Activated naive CD4-positive, alpha-beta T cell treated with Interleukin-2 at 50 U/mL for 16 hours (primary cell): ENCODE measurements at places on chromosomes 6 and 20.

DNA sequence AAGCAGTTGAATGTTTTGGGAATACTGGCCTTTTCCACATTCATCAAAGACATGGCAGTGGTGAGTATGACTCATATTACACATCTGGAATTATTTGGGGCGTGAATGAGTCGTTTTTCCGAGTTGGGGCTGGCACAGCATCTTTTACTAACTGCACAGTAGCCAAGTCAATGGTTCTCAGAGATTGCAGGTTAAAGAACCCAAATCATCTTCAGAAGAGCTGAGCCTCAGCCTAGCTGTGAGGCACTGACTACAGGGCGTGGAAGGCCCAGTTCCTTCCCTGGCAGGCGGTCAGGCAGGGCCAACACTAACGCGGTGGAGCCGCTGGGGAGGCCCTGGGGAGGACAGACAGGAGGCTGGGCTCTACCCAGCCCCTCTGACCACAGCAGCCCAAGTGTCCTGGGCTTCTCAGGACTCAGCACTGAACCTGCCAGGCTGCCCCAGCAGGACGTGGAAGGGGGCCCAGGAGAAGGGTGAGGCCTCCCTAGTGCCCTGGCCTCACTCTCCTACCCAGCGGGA lies 20.1 kb upstream of the HELZ2 start:
- DNase-seq = no peak

DNA sequence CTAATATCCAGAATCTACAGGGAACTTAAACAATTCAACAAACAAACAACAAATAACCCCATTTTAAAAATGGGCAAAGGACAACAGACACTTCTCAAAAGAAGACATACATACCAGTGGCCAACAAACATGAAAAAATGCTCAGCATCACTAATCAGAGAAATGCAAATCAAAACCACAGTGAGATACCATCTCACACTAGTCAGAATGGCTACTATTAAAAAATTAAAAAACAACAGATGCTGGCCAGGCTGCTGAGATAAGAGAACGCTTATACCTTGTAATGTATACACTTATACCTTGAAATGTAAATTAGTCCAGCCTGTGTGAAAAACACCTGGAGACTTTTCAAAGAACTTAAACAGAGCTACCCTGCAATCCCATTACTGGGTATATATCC lies 166.8 kb downstream of the IBTK start:
- DNase-seq = no peak

- no peak for DNase-seq
These were observed 74.0 kb upstream of the XRN2 start for GRCh38 chr20:21229163-21229562.

DNA sequence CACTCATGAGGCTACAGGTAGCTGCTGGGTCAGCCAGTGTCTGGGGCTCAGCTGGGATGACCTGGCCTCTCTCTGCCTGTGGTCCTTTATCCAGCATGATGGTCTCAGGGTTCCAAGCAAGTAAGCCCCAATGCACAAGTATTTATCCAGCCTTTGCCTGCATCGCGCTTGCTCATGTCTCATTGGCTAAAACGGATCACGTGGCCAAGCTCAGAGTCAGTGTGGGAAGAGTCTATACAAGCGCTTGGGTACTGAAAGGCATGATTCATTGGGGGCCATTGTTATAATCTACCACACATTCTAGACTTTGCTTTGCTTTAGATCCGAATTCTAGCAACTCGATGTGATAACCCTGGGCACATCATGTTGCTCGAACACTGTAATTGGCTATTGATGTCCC lies 48.3 kb downstream of the PPP1R16B start:
- DNase-seq = no peak

DNA sequence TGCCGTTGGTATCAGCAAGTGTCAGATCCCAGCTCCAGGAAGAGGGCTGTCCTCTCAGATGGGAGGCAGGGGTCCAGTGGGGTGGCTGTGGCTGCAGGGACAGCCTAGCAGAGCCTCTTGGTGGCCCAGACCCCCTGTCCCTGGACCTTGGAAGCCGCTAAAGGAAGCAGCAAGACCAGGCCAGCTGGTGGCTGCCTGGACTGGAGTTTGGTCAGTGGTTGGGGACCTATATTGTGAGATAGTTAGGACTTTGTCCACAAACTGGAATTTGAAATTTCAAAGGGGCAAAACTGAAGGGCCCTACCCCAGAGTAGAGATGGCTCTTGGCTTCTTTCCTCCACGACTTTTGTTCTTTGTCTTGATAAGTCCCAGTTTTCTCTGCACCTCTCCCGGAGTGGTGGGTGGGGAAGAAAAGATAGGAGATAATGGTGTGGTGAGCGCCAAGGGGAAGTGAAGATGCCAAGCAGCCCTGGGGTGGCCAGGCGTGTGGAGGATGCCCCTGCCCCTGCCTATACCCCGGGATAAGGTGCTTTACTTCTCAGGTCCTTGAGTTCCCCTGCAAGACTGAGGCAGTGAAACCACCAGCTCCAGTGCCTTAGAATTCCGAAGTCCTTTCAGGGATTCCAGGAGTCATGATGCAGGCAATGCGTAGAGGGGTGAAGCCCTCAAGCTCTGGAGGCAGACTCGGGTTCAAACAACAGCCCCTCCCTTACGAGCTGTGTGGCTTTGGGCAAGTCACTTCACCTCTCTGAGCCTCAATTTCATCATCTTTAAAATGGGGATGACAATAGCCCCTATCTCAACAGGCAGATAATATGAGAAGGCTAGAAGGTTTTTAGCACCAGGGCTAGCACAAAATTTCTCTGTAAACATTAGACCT lies 40.2 kb downstream of the HNF4A start:
- DNase-seq = no peak

DNA sequence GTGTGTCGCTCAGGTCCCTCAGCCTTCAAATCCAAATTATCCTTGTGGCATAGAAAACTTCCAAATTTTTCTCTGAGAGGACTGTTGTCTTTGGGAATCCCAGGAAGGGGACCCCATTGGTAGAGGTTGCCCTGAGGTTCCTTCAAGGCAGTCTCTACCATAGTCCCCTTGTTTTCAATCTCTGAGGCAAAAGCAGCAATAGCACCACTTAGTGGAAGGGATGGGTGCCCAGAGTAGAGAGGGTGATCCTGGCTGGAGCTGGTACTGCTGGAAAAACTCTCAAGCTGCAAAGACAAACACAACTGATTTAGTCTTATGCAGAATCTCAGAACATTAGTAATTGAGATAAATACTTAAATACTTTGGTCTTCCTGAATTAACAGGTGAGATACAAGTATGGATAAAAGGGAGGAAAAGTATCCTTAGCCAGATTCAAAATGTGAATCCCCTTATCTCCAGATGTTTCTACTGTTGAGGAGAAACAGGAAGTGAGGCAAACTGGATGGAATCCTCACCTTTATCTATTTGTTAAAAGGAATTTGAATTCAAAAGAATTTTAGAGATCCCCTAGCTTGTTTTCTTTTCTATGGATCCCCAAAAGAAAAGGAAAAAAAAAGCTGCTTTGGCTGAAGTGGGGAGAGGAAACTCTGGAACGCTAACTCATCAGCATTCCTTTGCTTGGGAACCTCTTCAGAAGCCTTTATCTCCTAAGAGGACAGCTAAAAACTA lies 13.4 kb downstream of the ZNF318 start:
- DNase-seq = no peak

- no peak for DNase-seq
These were observed 2.8 kb downstream of the POLH start for GRCh38 chr6:43578748-43579147.

GRCh38 chr20:2151858-2152281 lies 50.2 kb downstream of the STK35 start:
- no peak for DNase-seq
